Myocyte (in vitro differentiated cells): ENCODE measurements at places on chromosomes 6 and 20. TPM values are rescaled to one million over a fixed set of nuclear protein-coding genes. Genes with fewer than 3 reads are reported as not detected.

The ADGRG6 gene
- total RNA-seq = 1.2 and 1.4 TPM in 2 replicates

The ZNFX1 gene
- total RNA-seq = 32.8 and 42.6 TPM in 2 replicates

The NRSN1 gene
- not detected in 2 replicates for total RNA-seq

DNA sequence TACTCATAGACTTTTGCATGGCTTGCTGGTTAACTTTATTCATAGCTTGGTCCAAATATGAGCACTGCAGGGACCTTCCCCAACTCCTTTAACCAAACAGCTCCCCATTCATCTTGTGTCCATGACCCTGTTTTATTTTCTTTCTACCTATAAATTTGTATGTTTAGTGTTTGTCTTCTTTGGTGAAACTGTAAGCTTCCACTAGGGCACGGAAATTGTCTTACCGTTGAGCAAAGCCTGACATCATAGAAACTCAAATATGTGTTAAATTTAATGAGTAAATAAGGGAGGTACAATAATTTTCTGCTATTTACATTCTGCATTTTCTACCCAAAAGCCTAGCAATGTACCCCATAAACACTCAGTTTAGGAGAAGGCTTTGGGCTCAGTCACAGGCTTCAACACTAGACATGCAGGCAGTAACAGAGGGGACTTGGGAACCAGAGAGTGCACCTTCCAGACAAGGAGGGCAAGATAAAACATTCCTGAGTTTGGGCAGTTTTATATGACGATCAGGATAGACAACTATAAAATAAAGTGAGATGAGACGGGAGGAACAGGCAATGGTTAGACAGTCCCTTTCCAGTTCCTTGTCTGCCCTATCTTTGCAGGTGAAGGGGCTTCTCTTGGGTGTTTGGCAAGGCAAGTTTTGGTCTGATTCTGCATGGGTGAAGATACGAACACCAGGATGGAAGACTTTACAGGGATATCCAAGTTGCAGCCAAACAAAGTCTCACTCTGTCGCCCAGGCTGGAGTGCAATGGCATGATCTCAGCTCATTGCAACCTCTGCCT, 46.2 kb upstream of the ZNF217 start:
- DNase-seq = no peak

- DNase-seq = no peak
Observed at GRCh38 chr20:64231621-64232550, 23.7 kb upstream of the PCMTD2 start.

The CEP43 gene
- total RNA-seq = 16.3 and 17.5 TPM in 2 replicates

The ULBP1 gene
- 0.16 and 0.26 TPM in 2 replicates for total RNA-seq

GRCh38 chr20:52676283-52676995, 295.7 kb upstream of the TSHZ2 start:
- DNase-seq = no peak

The FLOT1 gene
- 168 and 175 TPM in 2 replicates for total RNA-seq

- peak; percentile 66 for DNase-seq
Observed at GRCh38 chr6:144931172-144932035, 646.3 kb downstream of the UTRN start.

The MATN4 gene
- total RNA-seq = not detected in 2 replicates

DNA sequence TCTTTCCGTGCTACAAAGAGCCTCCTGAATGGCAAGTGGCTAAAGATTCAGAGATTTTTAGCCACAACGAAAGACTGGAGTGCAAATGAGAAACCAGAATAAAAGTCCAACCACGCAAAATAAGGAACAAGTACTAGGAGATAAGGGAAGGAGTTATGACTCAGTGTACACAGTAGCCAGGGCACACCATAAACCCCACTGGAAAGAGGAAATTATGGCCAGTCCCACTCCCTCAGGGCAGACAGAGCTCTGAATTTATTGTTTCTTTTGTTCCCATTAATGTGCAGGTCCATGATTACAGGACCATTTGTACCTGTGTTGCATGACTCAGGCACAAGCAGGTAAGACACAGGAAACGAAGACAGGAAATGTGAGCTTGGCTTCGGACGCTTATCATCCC, 150.3 kb upstream of the PREP start:
- no peak for DNase-seq

The SLC26A8 gene
- not detected in 2 replicates for total RNA-seq
